Neural progenitor cell (in vitro differentiated cells): ENCODE measurements at places on chromosomes 6 and 20. TPM values are rescaled to one million over a fixed set of nuclear protein-coding genes. Genes with fewer than 3 reads are reported as not detected.

HINT3 gene
- total RNA-seq = 19.5 and 29.6 TPM in 2 replicates

OXT gene
- not detected in 2 replicates for total RNA-seq

GRCh38 chr20:62489186-62489931 lies 13.6 kb upstream of the GATA5 start:
- no peak overlapping the region for H3K4me3 ChIP-seq
- no peak overlapping the region for H3K27ac ChIP-seq
- H3K4me1 ChIP-seq = peaks cover 24% of the 10 kb centered on the region
- H3K36me3 ChIP-seq = no peaks in the 10 kb centered on the region

- H3K4me3 ChIP-seq = no peak overlapping the region
- H3K27ac ChIP-seq = no peak overlapping the region
- DNase-seq = no peak
- H3K4me1 ChIP-seq = no peaks in the 10 kb centered on the region
- no peaks in the 10 kb centered on the region for H3K36me3 ChIP-seq
- H3K27me3 ChIP-seq = no peaks in the 10 kb centered on the region
Measured at GRCh38 chr20:17921774-17922173, 46.8 kb downstream of the SNX5 start.

DNA sequence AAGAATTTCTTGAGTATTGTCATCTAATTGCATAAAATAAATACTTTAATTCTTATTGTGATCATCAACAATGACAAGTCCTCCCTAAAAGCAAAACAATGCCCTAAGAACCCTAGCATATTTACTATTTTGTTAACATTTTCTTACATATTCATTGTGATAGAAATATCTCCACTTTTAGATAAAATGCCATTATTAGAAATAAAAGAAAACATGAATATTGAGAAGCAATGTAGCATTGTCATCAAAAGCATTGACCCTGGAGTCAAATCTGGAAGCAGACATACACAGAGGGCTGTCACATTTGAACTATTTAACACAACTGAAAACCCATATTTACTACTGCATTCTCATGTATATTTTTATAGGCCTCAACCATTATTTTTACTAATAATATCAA lies 257.7 kb downstream of the SYNE1 start:
- H3K36me3 ChIP-seq = no peaks in the 10 kb centered on the region
- no peaks in the 10 kb centered on the region for H3K27me3 ChIP-seq
- DNase-seq = no peak
- peaks cover 4% of the 10 kb centered on the region for H3K4me1 ChIP-seq
- H3K27ac ChIP-seq = no peak overlapping the region

SF3B5 gene
- 99.0 and 133 TPM in 2 replicates for total RNA-seq

PNLDC1 gene
- total RNA-seq = 0.06 TPM in 1 of 2 replicates, not detected in the other

- DNase-seq = no peak
- no peaks in the 10 kb centered on the region for H3K27me3 ChIP-seq
- H3K4me1 ChIP-seq = peaks cover 5% of the 10 kb centered on the region
- H3K27ac ChIP-seq = no peak overlapping the region
Measured at GRCh38 chr6:143583542-143584327, 72.2 kb upstream of the FUCA2 start.

TCF15 gene
- 0.07 and 1.4 TPM in 2 replicates for total RNA-seq

DNA sequence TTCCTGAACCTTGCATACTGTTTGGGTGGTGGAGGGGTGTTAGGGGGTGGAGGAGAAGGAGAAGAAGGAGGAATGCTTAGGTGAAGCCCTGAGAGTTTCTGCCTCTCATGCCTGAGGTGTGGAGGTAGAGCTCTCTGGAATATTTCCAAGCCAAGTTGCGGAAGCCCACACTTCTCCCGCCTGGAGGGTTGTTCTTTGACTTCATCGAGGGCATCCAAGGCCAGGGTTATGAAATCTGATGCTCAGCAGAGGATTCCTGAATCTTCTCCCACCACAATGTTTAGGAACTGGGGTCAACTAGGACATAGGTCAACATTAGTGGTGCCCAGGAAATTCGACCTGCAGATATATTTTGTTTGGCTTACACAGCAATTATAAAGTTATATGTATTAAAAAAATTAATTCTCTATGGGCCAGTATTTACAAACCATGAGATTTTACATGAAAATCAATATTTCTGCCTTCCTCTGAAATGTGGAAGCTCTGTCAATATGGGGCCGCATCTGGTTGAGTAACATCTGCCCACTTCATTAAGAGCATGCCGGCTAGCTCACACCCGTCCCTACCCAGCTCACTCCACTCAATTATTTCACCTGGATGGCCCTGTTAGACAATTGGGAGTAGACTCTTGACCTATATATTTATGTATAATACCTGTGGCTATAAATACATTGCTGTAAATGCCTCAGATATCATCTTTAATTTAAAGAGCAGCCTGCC lies 257.1 kb upstream of the ZFP64 start:
- peaks cover 8% of the 10 kb centered on the region for H3K4me1 ChIP-seq
- no peaks in the 10 kb centered on the region for H3K36me3 ChIP-seq
- no peak overlapping the region for H3K27ac ChIP-seq
- H3K27me3 ChIP-seq = no peaks in the 10 kb centered on the region
- no peak overlapping the region for H3K4me3 ChIP-seq
- no peak for DNase-seq

GRCh38 chr6:11589261-11589660 lies 51.7 kb downstream of the TMEM170B start:
- H3K27ac ChIP-seq = no peak overlapping the region
- no peaks in the 10 kb centered on the region for H3K36me3 ChIP-seq
- no peak overlapping the region for H3K4me3 ChIP-seq
- H3K27me3 ChIP-seq = no peaks in the 10 kb centered on the region

OTOR gene
- not detected in 2 replicates for total RNA-seq
